ENCODE measurements at places on chromosomes 12 and 14.

DNA sequence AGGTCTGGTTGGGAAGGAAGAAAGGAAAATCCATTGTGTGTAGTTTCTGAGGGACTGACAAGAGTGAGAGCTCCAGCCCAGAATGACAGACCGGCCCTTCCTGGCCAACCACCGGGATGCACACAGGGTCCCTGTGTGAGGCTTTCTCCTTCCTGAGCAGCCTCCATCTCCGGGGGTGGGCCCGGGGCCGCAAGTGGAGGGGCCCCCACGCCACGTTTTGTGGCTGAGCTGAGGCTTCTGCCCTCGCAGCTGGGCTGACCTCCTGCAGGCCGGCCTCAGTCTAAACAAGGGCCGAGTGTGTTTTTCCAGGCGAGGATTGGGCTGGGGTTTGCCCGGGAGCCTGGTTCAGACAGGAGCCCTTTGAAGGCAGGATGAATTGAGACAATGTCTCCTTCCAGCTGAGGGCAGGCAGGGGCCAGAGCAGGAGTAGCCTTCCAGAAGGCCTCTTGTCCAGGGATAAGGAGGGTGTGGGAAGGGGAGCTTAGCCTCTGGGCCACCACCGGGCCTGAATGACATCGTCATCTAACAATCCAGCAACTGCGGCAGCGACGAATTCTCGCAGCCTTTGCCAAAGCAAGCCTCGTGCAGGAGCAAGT lies 96.5 kb upstream of the NCOR2 start:
- no peak for DNase-seq

GRCh38 chr14:48008646-48009045 lies 333.2 kb upstream of the MDGA2 start:
- DNase-seq, result no peak

GRCh38 chr12:116319898-116320621 lies 42.6 kb upstream of the MED13L start:
- DNase-seq, result no peak

DNA sequence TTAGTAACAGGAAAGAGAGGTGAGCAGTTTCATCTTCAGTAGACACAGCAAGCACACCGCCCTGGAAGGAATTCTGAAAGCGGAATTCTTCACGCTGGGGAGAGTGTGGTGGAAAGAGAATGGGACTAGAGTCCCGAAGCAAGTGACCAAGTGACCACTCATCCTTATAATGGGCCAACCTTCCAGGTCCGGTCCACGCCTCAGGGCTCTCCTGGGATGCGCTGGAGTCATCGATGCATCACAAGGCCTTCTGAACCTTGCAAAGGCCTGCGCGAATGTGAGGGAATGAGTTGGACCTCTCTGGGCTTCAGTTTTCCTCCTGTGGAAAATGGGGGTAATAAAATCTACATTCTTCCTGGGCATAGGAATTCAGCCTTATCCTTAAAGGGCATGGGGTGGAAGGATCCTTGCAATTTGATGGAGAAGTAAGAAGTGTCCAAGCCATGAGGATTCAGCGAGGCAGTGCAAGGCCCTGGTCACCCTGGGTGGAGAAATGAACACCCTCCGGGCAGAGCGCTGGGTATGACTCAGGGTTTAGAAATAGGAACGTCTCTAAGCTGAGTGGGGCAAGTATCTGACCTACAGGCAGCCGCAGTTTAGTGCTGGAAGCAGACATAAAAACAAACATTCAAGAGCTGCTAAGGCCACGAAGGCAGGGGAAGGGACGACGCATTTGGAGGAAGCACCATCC lies 97.7 kb downstream of the SETD3 start:
- DNase-seq, result no peak

GRCh38 chr12:109517619-109518018 lies 40.2 kb downstream of the UBE3B start:
- no peak for DNase-seq

- no peak for DNase-seq
Measured at GRCh38 chr14:64598404-64598803, 48.6 kb downstream of the PPP1R36 start.

DNA sequence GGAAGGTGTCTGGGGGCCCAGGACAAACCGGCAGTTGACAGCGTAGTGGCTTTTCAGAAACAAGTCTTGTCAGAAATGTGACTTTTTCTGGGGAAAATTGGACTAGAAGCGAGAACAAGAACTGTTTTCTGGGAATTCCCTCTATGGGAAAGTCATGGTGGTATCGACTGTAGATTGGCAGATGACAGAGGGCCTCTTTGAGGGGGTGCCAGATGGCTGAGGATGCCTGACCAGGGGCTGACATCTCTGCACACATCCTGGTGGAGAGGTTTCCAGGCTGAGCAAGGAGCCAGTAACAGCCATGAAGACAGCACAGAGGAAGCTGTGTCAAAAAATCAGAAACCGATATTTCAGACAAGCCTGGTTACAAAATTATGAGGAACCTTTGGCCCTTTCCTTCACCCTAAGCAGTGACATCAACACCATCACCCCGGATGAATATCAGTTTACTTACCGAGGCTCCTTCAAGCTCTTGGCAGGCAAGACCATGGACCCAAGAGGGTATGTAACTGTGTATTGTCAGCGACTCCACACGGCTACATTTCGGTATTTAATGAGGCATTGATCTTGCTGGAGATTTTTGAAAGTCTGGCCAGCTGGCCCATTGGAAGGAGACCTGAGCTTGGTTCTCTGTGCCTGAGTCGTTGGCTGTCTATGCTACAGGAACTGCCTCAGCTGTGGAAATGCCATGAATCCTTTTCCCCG lies 1525.3 kb upstream of the TMEM132C start:
- no peak for DNase-seq

GRCh38 chr14:49930720-49931119 lies 37.8 kb downstream of the ARF6 start:
- DNase-seq, result no peak

DNA sequence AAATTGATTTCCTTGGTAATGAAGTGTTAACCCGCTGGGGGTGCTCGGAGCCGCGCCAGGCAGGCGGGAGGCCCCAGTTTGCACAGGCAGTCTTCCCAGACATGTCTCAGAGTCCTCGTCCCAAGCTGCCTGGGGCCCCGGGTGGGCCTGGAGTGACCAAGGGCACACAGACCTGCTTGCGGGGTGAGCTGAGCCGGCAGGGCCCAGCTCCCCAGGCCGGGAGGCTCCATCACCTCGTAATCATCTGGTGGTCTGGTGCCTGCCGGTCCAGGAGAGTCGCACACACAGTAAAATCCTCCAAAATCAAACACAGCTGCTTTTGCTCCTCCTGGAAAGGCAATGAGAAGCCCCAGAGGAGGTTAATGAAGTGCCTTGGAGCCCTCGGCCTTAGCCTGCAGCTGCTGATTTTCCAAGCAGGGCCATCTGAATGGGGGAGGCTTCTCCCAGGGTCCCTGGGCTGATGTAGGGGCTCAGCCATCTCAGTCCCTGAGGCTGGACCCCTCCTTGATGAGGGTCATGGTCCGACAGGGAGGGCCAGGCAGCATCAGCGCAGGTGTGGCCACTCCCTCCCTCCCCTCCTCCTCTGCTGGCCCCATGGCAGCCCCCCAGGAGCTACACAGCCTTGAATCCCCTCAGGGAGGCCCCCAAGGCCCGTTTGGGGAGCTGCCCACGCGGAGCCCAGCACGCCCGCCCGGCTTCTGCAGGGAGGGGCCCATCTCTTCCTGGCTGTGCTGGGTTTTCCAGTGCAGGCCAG lies 39.4 kb upstream of the FBRSL1 start:
- DNase-seq, result no peak

DNA sequence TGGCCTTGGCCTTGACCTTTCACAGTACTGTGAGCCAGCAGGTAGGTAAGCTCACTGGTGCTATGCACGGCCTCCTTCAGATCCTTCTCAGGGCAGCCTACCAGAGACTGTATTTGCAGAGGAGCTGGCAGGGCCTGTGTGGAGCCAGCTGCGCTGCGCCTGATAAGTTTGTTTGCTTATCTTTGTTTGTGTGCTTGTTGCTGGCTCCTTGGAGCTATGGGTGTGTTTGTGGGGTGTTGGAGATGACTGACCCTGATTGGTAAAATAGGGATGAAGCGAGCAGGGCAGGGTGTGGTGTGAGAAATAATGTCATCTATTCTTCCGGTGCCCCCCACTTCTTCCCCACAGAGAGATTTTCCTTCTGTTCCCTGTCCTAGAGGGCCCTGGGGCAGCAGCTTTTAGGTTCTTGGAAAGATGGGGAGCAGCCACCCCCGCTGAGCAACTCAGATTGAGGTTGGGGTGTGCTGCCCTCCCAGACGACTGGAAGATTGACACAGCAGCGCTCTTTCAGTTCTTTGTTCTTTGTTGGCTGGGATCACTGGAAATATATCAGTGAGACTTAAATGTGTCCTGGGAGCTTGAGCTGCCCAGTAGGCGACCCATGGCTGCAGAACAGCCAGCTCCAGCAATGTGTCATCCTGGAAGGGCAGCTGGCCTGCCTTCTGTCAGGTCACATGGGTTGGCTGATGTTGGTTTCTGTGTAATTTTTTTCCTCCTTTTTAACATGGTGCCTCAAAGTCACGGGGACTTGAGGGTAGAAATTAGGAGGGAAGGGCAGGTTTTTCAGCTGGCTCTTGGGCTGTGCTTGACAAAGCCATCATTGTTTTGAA lies 19.6 kb downstream of the MLXIP start:
- no peak for DNase-seq

DNA sequence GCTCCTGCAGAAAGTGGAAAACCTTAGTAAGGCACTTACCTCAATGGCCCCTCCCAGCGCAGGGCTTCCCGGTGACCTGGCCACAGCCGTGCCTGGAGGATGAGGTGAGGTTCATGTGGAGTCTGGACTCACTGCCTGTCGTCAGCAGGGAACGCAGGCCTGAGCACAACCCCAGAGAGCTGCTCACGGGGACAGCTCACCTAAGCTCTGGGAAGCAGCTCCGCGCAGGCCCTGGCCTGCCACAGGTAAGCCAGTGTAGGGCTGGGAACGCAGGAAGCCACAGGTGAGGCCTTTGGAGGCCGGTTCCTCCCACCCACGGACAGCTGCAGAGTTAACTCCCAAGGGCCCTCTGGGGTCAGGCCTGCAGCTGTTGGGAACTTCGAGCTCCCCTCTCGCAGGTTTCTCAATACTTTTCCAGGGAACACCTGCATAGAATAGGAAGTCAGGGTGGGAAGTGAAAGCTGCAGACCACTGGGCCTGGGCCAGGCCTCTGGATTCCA lies 32.7 kb downstream of the ANAPC7 start:
- DNase-seq, result no peak

- DNase-seq, result no peak
Measured at GRCh38 chr14:92513966-92514843, 624 bp downstream of the RIN3 start.

DNA sequence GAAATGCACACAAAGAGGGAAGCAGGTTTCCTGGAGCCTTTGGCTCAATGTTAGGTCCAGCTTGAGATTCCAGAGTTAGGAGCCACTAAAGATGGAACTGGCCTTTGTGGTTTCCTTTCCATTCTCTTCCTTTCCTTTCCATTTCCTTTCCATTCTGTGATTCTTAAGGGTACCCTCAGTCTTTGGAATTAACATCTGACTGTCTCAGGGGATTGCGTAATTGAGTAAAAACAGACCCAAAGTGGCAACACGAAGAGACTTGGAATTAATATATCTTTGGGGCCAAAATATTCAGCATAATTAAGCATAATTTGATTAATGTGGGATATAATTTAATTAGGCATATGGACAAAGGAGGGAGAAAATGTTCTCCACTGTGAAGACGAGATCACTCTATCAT lies 205.6 kb downstream of the CRADD start:
- no peak for DNase-seq

- no peak for DNase-seq
Measured at GRCh38 chr14:34258318-34258717, 203.7 kb downstream of the SPTSSA start.

DNA sequence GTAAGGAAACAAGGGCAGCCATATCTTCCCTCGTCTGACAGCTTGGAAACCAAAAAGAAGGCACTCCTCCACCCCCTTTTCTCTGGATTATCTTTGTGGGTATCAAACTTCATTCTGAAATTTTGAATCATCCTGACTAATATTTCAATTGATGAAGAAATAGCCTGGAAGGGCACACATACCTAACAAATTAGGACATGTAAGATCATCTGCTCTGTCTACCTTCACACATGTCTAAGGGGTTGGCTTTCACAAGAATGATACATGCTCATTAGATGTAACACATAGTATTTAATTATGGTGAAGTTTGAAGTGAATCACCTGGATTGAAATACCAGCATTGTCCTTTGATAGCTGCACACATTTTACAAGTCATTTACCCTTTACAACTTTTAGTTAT lies 348.1 kb upstream of the RPL10L start:
- DNase-seq, result no peak

DNA sequence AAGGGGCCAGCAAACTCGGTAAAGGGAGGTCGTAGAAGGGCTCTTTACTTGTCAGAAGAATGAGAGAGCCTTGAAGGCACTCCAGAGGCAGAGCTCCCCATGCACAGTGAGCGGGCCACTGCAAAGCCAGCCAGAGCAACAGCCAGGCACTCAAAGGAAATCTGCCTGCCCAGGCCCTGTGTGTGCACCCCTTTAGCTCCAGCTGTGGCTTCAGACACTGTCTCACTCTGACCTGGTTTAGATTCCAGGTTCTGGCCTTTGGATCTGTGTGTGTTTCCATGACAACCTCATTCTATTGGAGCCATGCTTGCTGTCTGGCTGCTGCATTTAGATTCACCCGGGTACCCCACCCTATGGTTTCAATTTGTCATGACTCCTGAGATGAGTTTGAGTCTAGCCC lies 170.3 kb downstream of the CAPZA3 start:
- DNase-seq, result no peak

DNA sequence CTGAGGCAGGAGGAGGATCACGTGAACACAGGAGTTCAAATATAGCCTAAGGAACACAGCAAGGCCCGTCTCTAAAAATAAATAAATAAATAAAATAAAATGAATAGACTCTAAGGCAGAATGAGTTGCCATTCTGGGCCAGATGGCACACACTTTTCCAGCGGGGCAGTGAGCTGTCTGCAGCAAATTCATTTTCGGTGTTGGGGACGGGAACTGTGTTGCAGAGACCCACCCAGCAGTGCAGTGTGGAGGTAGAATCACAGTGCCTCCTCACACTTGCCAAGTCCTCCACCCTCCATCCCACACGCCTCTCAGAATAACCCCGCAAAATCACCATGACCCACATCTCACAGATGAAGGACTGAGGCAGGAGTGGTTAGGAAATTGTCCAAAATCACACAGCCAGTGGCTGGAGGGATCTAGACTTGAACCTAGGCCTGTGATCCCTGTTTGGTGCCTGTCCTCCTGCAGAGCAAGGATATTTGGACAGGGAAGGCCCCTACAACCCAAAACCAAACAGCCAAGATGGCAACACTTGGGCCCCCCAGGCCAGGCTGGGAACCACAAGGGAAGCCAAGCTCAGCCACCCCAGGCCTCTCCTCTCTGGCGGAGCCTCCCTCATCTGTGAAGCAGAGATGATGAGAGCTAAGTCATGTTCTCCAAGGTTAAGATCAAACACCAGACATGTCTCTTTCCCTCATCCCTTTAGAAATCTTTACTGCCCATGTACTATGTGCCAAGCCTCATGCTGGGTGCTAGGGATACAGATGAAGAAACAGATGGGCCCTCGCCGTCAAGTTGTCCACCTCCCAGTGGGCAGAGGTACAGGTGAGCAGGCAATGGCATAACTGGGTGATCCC lies 152.7 kb downstream of the DPF3 start:
- no peak for DNase-seq

DNA sequence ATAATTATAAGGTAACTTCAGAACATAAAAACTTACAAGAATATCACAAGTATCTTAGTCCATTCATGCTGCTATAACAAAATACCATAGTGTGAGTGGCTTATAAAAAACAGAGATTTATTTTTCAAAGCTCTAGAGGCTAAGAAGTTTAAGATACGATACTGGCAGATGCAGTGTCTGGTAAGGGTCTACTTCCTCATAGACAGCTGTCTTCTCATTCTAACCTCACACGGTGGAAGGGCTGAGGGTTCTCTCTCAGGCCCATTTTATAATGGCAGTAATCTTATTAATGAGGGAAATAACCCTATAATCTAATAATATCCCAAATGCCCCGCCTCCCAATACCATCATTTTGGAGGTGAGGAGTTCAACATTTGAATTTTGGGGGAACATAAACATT lies 23.7 kb upstream of the OSBPL8 start:
- DNase-seq, result no peak

All from omental fat pad (tissue), 4 donors.